Activated CD4-positive, alpha-beta memory T cell treated with anti-CD3 and anti-CD28 coated beads, Interleukin-2, amount 10 ng/mL, durations not matched to agents 7 days and 5 days (primary cell): ENCODE measurements at places on chromosomes 3 and 15. TPM values are rescaled to one million over a fixed set of nuclear protein-coding genes. Genes with fewer than 3 reads are reported as not detected.

DNA sequence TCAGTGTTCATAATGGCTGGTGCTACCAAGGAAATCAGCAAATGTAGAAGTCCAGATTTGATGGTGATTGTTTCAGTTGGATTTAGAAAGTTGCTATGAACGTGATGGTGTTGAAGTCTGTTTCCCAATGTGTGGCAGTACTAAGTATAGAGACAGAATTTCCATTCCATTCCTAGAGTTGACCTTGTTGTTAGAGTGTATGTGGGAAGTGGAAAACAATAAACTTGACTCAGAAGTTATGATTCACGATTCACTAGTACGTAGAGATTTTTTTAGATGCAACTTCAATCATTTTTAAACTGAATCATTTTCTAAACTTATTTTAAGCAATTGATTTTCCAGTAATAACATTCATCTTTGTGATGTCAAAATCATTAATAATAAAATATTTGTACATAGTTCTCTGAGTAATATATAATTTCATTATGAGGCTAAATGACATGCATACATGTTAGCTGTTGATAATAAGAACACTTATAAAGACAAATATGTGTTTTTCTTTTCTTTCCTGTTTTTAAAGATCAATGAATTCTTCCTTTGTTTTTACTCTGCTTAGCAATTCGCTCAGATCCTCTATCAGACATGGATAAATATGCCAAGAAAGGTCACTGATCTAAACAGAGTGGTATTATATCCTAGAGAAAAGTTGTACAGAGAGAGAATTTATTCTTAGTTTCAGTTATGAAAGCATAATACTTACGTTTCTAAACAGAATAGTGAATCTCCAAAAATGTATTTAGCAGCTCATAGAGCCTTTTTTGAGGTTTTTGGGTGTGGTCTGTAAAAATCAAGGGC lies 108.8 kb upstream of the GPR149 start:
- no peak for DNase-seq

The CPNE9 gene
- total RNA-seq, result not detected

The CFAP100 gene
- total RNA-seq, result not detected

- DNase-seq, result no peak
These were observed 81.4 kb downstream of the IL1RAP start for GRCh38 chr3:190595179-190595795.

DNA sequence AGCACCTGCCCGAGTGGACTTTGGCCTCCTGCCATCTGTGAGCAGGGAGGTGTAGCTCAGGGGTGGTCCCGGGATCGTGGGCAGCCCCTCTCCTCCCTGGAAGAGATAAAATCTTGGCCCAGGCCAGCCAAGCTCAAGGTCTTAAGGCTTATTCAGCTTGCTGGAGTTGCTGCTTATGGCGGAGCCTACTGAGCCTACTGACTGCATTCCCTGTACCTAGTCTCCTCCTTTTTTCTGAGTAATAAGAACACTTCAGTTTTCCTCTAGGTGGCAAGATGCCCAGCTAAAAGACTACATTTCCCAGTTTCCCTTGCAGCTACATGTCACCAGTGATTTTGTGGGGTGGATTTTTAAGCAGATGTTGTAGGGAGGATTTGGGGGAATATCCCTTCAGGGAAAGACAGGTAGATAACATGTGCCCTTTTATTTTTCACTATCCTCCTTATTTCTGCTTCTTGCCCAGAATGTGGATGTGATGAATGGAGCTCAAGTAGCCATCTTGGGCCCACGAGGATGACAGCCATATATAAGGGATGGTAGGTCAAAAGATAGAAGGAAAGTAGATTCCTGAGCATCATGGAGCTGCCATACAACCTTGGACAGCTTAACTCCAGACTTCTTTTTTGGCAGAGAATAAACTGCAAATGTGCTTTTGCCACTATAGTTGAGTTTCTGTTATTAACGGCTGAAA lies 41.4 kb upstream of the INSYN1 start:
- DNase-seq, result no peak

The RAB6B gene
- total RNA-seq, result 3.3 TPM

The GNAI2 gene
- 493 TPM for total RNA-seq

DNA sequence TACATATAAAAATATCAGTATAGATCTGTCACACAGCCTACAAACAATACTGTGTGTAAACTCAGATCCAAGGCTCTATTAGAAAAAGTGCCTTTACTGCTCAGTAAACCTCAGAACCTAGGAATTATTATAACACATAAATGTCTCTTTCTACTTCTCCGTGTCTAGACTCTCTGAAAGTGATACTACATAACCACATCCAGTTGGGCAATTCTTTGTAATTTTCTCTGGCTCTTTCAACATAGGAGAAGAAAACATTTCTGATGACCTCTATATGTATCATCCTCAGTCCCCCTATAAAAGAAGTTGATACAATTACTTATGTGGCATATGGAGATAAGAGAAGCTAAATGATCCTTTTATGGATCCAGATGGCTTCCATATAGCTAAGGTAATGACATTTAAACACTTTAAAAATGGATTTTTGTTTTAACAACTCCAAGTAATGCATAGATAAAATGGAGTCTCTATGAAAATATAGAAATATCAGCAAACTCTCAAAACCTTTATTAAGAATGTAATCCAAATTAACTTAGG lies 104.5 kb downstream of the LSAMP start:
- no peak for DNase-seq

GRCh38 chr3:43363621-43364266 lies 77.4 kb downstream of the SNRK start:
- no peak for DNase-seq

The SHC4 gene
- total RNA-seq, result 1.9 TPM

The TRAK1 gene
- total RNA-seq, result 23.7 TPM

The SERPINI1 gene
- total RNA-seq, result 3.1 TPM

DNA sequence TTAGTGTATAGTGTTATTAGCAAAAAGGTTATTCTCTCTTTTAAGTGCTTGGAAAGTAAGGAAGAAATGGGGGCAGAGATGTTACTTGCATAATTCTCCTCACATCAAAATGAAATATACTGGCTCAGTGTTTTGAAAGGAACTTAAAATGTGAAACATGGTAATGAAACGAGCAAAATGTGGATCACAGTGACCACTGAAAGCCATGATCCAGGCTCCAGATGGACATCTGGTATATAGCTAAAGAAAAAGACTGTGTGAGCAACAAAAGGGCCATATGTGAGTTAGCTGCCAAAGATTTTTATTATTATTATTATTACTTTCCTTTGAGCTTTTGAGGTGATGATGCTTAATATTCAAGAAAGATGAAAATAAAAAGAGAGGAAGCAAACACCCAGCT lies 89.6 kb downstream of the GAP43 start:
- DNase-seq, result no peak

The CAV3 gene
- not detected for total RNA-seq

DNA sequence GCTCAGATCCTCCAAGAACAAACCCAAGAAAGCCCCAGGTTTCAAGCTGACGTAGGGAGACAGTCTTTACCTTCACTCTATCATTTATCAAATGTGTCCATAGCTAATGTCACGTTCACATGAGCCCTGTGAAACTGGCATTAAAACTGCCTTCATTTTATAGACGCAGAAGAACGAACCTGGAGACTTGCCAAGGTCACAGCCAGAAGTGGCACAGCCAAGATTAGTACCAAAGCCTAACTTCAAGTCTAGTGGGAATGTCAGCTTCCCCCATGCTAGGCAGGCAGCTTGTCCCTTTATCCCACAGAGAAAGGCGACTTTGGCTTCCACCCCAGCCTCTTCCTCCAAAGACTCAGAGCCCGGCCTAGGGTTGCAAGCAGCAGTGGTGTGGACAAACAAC lies 517.2 kb downstream of the SHQ1 start:
- no peak for DNase-seq

GRCh38 chr15:70767667-70768066 lies 4.3 kb upstream of the UACA start:
- no peak for DNase-seq

The NDUFB5 gene
- total RNA-seq, result 102 TPM

DNA sequence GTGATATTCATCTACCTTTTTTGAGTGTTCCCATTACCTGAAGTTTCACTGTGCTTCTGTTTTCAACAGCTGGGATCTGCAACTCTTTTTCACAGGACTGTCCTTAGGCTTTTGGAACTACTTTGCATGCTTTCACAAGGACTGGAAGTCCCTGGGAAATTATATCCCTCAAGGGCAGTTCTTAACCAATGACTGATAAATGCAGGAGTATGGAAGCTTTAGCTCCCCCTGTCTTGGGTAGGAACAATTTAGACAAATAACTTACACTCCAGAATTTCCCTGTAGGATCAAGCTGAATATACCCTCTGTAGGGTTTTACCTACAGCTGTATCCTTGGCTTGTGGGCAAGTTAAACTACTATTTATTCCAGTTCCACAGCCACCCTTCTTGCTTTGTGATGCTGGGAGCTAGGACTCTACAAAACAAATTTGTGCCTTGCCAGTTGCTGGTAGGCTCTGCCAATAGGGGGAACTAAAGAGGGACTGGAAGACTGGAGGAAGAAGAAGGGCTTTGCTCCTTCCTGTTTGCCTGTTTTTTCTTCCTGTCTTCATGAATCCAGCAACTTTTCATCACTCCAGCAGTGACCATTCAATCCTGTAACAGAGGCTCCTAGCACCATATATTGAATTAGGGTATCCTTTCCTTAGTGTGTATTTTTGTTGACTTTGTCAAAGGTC lies 6.8 kb upstream of the ZNF280D start:
- no peak for DNase-seq

DNA sequence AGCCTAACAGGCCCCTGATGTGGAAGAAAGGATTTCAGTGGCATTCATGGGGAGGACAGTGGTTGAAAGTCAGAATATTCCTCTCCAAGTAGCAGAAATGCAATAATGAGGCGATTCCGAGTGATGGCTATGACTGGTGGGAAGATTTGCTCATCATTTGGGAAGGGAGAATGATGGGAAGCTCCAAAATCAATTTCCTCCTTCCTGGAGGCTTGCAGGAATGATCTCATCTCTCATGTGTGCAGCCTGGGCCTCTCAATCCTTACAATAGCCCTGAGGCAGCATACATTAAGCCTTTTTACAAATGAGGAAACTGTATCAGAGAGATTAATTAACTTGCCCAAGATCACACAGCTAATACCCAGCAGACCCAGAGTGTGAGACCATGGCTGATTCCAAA lies 58.7 kb downstream of the BOC start:
- no peak for DNase-seq

- no peak for DNase-seq
These were observed 7.4 kb upstream of the BHLHE40 start for GRCh38 chr3:4971838-4972237.

DNA sequence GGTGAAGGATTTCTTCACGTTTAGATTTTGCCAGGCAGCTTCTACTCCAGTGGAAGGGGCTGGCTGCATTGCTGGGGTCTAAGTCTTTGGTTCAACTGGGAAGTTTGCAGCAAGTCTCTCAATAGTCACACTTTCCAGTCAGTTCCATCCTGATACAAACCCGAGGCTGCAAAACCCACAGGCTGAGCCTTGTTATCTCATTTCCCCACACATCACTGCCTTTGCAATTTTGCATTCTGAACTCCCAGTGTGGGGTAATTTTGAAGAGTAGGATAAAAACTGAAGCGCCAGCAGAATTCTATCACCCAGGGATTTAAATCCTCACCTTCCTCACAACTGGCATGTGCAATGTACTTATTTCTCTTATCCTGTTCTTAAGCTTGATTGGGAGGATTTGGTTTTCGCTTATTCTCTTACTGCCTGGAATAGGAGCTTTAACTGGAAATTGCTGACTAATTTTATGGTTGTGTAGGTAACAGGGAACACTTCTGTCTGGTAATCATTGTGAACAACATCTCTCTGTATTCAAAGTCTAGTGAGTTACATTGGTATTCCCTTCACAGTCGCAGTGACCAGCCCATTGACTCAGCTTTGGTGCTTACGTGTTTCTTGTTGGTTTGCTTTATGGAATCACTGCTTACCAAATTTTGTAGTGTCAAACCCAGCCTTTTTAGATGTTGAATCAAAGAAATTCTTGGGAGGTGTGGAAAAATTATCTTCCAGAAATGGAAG lies 142.0 kb upstream of the TOPAZ1 start:
- no peak for DNase-seq

- no peak for DNase-seq
These were observed 169.9 kb upstream of the TSC22D2 start for GRCh38 chr3:150238048-150238802.

GRCh38 chr15:88207565-88207964 lies 49.0 kb downstream of the NTRK3 start:
- no peak for DNase-seq

The CCDC191 gene
- 2.6 TPM for total RNA-seq

The DPPA4 gene
- total RNA-seq, result not detected

GRCh38 chr3:149273096-149273751 lies 51.6 kb upstream of the CP start:
- DNase-seq, result no peak
